ENCODE measurements at places on chromosomes 12 and 14. TPM values are rescaled to one million over a fixed set of nuclear protein-coding genes. Genes with fewer than 3 reads are reported as not detected.

Gene RESF1
- total RNA-seq: 106 TPM

Gene DLK1
- not detected for total RNA-seq

Gene HSPA2
- total RNA-seq: 5.5 TPM

Gene MDGA2
- 0.18 TPM for total RNA-seq

Gene MIP
- 0.07 TPM for total RNA-seq

Gene SYNDIG1L
- not detected for total RNA-seq

Gene SOAT2
- total RNA-seq: not detected

Gene DLGAP5
- total RNA-seq: 48.5 TPM

Gene MAP1LC3B2
- 1.7 TPM for total RNA-seq

Gene SERPINA12
- not detected for total RNA-seq

Gene CAPZA3
- total RNA-seq: not detected

Gene CPM
- not detected for total RNA-seq

Gene BORCS5
- 9.3 TPM for total RNA-seq

Gene KRT82
- total RNA-seq: not detected

Gene RNU7-1
- not detected for total RNA-seq

Gene INHBE
- total RNA-seq: not detected

GRCh38 chr14:53902307-53902706, 54.3 kb downstream of the BMP4 start:
- DNase-seq: no peak

GRCh38 chr14:87566991-87567390, 426.0 kb downstream of the GALC start:
- no peak for DNase-seq

DNA sequence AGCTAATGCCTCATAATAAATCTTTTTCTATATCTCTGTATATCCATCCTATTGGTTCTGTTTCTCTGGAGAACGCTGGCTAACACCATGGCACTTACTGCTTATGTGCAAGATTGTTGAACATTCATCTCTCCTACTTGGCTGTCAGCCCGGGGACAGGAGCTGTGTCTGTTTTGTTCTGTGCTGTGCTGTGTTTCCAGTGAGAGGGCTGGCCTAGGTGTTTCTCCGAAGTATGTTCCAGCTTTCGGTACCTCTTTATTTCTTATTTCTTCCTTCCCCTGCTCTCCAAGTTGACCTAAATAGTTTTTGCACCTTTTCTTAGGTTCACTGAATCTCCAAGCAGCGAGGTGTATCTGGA, 18.8 kb upstream of the NR4A1 start:
- no peak for DNase-seq

- DNase-seq: no peak
These were observed 116.7 kb upstream of the MYL2 start for GRCh38 chr12:111037047-111037446.

DNA sequence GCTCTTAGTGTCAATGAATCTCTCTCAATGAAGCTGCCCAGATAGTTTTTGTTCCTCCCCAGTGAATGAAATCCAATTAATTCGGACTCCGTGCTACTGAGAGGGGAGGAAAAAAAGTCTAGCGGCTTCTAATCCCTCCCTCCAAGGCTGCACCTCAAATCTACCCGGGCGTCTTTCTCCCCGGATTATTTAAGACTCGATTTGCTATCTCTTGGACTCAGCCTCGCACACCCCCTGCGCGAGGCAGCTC, 134 bp downstream of the DUSP6 start:
- no peak for DNase-seq

DNA sequence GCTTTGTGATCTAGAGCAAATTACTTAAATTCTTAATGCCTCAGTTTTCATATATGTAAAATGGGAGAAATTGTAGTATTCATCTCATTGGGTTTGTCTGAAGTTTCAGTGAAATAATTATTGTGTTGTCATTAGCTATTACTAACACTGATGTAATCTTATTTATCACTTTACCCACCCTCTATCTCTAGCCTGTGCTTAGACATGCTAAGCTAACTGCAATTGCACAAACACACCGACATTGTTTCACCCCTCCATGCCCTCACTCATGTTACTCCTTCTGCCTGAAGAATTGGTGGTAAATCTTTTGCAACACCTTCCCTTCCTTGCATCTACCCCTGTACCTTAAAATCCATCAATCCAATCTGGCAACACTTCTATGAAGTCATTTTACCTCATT, 241.6 kb downstream of the BCAT1 start:
- no peak for DNase-seq

DNA sequence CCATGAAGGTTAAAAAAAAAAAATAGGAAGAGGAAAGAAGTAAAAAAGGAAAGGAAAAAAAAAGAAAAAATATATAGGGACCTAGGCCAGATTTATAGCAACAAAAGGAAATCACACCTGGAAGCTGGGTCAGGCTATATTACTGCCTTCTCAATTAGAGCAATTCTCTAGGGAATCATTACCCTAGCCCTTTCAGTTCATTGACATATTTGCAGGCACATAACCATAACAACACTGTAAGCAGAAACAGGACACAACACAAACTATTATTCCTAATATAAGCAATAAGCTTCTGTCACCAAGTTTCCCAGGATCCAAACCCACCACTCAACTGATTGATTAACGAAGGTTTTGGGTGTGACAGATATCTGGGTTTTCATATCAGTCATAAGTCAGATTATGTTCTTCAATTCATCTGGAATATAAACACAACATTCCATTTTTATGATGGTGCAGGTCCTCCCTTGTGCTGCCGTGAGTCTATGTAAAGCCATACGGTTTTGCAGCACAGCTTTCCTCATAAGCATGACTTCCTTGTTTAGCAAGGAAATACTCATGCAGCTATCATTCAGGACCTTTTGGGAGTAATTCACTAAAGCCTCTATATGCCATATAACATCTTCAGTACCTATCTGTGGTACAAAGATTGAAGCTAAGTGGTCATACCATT, 4.2 kb downstream of the PCNX4 start:
- DNase-seq: no peak

GRCh38 chr14:67680121-67680602, 5.7 kb upstream of the VTI1B start:
- peak; percentile 59 for DNase-seq

GRCh38 chr12:608921-609320, 54.3 kb downstream of the NINJ2 start:
- no peak for DNase-seq

GRCh38 chr14:76714470-76714869, 46.8 kb upstream of the VASH1 start:
- DNase-seq: no peak

GRCh38 chr14:77988970-77989369, 181.2 kb upstream of the NRXN3 start:
- no peak for DNase-seq

DNA sequence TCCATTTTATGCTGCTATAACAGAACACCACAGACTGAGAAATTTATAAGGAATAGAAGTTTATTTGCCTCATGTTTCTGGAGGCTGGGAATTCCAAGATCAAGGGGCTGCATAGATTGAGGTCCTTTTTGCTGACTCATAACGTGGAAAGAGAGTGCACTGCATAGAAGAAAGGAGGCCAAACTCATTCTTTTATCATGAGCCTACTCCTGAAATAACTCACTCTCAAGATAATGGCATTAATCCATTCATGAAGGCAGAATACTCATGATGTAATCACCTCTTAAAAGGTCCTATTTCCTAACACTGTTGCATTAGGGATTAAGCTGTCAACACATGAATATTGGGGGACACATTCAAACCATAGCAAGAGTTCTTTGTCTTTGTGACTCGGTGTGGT, 60.0 kb upstream of the FBXO33 start:
- DNase-seq: no peak

DNA sequence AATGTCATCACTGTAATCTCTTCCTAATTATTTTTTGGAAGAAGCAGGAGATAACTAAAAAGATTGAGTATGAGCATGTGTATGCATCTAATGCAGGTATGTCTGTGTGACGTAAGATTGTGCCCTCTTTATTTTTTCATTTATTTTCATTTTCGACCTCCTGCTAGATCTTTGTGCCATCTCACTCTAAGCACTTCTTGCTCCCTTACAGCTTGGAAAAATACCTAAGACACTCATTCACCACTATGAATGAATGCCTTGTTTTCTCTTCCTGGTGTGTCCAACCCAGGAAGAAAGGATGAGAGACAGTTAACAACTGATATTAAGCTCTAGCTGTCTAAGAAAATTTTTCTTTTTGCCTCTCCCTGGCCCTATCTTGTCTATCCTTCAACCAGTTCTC, 76.8 kb upstream of the CISTR start:
- no peak for DNase-seq

- DNase-seq: no peak
These were observed 23.4 kb downstream of the PRKAB1 start for GRCh38 chr12:119691202-119691810.

GRCh38 chr14:106787626-106788025, 1261.2 kb downstream of the TMEM121 start:
- DNase-seq: no peak

- no peak for DNase-seq
These were observed 6.1 kb upstream of the TCL1B start for GRCh38 chr14:95679998-95680735.

- no peak for DNase-seq
These were observed 3.7 kb upstream of the LPCAT3 start for GRCh38 chr12:7021956-7022355.

- DNase-seq: no peak
These were observed 10.6 kb upstream of the FOXN3 start for GRCh38 chr14:89427426-89428172.

- no peak for DNase-seq
These were observed 15.9 kb upstream of the HHIPL1 start for GRCh38 chr14:99628887-99629618.

DNA sequence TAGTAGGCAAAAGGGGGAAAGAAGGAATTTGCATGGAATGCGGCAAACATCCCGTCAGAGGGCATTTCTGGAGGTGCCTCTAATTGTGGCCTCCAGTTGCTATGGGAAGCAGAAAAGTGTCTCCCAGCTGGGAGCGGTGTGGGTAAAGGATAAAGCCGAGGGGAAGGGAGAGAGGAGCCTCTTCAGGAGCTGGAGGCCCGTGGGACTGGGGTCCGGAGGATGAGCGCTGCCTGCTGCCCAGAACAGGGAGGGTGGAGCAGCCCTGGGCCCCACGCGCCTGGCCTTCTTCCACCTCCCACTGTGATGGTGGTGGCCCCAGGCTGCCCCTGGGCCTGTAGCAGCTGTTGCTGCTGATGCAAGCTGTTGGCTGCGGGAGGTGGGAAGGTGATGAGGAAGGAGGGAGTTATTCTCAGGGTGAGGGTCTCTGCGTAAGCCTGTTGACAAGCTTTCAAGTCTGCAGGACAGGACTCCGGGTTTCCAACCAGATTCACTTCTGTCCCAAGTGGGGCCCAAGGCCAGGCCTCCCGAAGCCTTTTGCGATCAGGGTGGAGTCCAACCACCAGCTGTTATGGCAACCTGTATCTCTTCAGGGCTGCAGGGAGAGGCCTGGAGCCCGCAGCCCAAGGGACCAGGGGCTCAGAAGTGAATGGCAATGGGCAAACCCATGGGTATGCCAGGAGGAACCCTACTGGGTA, 19.1 kb upstream of the PGF start:
- DNase-seq: no peak

GRCh38 chr14:101559624-101560533, 1.4 kb upstream of the DIO3 start:
- no peak for DNase-seq

DNA sequence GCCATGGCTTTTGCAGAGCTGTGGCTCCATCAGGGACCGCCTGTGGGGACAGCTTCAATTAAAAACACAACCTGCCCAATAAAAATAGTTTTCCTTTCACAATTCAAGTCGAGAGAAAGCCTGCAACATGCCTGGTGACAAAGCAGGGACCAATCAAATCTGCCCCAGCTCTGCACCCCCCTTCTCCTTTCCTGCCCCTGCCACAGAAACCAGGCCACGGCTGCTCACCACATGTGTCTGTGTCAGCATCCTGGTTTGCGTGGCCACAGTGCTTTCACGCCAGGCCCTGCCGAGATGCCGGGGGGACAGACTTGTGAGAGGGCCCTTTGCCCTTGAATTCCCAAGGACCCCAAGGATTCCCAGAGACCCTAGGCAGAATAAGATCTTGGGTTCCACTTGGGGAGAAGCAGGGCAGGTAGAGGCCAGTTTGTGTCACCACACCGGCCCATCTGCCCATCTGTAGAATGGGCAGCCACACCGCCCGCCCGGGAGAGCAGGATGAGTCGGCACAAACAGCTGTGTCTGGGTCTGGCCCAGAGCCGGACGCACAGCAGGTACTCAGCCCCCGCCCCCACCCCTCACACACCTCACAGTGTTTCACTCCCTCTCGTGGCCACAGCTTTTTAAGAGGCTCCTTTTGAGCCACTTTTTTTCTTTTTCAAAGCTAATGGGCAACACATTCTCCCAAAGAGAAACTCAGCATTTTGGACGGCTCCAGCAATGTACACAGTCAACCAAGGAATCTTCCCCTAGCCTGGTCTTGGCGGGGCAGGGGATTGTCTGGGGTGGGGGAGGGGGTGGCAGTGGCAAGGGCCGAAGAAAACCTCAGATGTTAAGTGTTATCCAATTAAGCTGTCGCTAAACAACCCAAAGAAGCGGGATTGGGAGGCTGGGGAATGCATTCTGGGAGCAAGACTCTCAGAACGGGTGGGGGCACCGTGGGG, 41.5 kb downstream of the BCL11B start:
- DNase-seq: no peak

DNA sequence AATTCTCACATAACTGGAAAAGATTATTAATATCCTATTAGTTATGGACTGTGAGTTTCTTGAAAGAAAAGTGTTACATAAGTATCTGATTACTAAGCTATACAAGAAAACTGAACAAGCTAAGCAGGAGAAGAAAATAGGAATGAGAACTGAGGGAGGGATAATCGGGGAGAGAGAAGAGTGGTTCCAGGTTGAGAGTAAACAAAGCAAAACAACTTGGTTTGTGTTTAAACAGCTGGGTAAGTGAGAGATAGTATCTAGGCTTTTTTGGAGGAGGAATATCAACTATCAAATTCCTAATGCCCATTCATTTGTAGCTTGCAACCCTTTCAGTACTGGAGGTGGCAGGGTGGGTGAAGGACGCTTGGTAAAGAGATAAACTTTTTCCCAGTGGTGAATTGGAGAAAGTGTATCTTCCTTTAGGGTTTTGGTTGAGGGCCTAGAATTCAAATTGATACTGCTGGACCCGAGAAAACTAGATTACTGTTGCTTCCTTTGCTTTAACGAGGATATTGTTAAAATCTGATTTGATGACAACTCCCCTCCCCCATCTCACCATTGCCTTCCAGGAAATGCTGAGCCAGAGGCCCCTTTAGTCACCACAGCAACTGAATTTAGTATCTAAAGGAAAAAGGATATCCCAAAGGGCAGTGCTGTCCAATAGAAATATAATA, 2.0 kb upstream of the SLC2A3 start:
- no peak for DNase-seq

- DNase-seq: no peak
These were observed 47.6 kb downstream of the TAOK3 start for GRCh38 chr12:118325081-118325480.

- no peak for DNase-seq
These were observed 960.9 kb upstream of the FBXO33 start for GRCh38 chr14:40393143-40393542.

- no peak for DNase-seq
These were observed 2.4 kb upstream of the TCL1B start for GRCh38 chr14:95683793-95684192.

DNA sequence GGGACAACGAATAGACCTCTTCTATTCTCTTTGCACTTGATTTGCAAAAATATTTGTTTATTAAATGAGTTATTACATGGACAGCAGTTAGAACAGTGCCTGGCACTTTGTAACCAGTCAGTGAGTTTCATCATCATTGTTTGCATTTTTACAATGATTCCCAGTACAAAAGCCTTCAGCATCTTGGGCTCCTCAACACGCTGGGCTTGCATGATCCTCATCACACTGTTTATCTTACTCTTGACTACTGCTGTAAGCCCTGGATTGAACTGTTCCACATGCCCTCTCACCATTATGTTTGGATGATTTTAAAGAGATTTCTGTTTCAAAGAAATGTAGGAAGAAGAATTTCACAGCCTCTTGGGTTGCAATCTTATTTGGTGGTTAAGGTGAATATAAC, 204.3 kb downstream of the PELI2 start:
- no peak for DNase-seq

All from pulmonary artery endothelial cell (primary cell).